ENCODE measurements at places on chromosomes 5 and 9.
A peak's percentile ranks its signal among the peaks of the same experiment; 100 is the strongest.

GRCh38 chr9:133740911-133741310 is 2.8 kb upstream of the SARDH start:
- no peak for DNase-seq

- DNase-seq = peak; percentile 48
Observed at GRCh38 chr5:150045549-150045948, 40.8 kb downstream of the CSF1R start.

DNA sequence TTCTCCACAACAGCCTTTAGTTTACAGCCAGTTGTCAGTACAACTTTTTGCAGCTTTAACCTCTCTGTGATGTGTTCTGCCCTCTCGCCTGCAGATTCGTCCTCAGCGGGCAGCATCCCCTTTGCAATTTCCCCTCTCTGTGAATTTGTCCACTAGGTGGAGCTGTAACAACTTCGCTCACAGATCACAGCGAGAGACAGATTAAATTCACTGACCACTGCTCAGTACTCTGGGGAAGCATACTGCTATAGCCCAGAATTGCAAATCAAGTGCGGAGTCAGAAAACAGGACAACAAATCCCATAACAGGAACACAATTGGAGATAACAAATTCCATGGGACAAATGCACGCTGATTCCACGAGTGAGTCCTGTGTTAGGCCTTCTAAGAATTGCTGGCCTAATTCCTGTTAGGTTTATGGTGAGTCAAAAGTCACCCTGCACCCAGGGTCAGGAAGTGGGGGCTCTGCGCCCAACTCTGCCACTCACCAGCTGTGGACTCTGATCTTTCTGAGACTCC is 2124.9 kb downstream of the MAT2B start:
- peak; percentile 27 for DNase-seq

- no peak for DNase-seq
Observed at GRCh38 chr5:86716121-86716520, 98.4 kb downstream of the COX7C start.

DNA sequence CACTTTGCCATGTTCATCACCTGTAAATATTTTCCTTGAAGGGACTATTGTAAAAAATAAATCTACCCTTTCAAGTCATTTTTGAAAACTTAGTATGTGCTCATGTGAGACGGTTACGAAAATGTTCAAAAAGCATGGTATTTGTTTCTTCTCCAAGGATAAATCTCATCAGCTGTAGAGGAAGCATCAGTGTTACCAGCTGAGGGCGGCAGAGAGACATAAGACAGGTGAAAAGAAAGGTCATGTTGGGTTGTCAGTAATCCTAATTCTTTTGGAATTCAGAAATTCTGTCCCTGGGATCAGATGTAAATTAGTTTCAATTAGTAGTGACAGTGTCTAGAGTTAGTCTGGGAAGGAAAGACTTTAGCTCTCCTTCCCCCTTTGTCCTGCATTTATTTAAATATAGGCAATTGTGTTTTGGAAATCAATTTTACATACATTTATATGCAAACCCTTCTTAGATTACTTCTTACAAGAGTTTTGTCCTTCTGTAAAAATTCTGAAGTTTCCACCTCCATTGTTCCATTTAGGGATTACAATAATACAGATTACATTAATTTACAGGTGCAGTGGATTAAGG is 791.9 kb upstream of the CDH6 start:
- DNase-seq = peak; percentile 0

DNA sequence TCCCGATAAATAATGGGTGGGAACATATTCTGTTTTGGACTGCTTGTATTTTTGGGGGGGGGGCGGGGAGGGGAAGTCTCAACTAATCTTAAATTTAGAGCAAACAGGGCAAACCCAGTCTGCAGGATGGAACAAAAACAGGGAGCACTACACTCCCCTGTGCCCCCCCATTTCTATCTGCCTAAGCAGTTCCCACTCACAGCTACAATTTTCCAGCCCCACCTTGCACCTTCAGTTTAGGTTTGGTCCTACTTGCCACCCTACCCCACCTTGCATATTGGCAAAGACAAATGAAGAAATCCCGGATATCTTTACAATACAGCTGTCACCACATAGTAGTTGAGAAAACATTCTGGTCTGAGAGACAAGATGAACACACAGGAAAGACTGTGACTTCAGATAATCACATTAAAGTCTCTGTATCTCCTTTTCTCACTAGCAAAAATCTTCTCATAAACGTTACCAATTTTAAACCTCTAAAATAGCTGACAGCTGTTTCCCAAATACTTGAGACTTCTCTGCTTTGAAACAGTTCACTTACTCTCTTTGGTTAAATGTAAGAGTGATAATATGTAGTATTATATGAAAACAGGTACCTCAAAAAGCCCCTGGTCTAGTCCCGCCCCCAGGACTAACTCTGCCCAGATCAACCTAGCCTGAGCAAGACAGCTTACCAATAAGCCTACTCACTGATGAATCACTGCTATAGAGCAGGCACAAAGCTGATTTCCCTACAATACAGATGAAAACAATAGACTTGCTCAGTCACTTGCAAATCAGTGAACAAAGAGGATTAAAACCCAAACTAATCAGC is 5.2 kb upstream of the RAPGEF6 start:
- peak; percentile 79 for DNase-seq

DNA sequence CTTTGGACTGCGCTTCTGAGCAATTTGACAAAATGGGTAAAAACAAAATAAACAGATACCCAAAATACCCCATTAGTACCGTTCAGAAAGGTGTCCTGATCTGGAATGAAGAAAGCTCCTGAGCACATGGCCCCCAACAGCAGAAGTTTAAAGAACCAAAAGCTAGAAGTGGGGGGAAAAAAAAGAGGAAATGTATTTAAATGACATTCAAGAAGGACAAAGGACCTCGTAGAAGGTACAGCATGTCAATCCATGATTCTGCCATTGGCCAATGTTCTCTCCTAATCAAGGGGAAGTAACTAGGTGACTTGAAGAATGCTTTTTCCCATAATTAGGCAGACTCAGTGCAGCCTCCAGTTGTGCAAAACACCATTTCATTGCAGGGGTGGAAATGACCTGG is 78.6 kb downstream of the SERINC5 start:
- DNase-seq = no peak

- no peak for DNase-seq
Observed at GRCh38 chr9:126641118-126641851, 27.6 kb downstream of the LMX1B start.
